ENCODE measurements at places on chromosomes 11 and 22.

GRCh38 chr11:69006816-69007215, 6.2 kb downstream of the MRGPRF start:
- no peak for DNase-seq

GRCh38 chr11:11251394-11251970, 101.6 kb downstream of the CSNK2A3 start:
- DNase-seq: no peak

- no peak for DNase-seq
These were observed 4.0 kb downstream of the JAM3 start for GRCh38 chr11:134072844-134073243.

- no peak for DNase-seq
These were observed 138.1 kb upstream of the ANO3 start for GRCh38 chr11:26193694-26194365.

GRCh38 chr11:112290493-112290850, 29.8 kb upstream of the PLET1 start:
- DNase-seq: no peak

GRCh38 chr11:117925198-117925925, 3.8 kb downstream of the TMPRSS13 start:
- DNase-seq: no peak

GRCh38 chr22:38850941-38851849, 7.4 kb upstream of the NPTXR start:
- DNase-seq: no peak

DNA sequence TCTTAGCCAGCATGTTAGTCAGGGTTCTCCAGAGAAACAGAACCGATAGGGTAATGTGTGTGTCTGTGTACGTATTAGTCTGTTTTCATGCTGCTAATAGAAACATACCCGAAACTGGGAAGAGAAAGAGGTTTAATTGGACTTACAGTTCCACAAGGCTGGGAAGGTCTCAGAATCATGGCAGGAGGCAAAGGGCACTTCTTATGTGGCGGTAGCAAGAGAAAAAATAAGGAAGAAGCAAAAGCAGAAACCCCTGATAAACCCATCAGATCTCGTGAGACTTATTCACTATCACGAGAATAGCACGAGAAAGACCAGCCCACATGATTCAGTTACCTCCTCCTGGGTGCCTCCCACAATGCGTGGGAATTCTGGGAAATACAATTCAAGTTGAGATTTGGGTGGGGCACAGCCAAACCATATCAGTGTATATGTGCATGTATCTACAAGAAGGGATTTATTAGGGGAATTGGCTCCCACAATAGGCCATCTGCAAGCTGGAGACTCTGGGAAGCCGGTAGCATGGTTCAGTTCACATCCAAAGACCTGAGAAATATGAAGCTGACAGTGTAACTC, 173.7 kb upstream of the NECTIN1 start:
- DNase-seq: no peak

DNA sequence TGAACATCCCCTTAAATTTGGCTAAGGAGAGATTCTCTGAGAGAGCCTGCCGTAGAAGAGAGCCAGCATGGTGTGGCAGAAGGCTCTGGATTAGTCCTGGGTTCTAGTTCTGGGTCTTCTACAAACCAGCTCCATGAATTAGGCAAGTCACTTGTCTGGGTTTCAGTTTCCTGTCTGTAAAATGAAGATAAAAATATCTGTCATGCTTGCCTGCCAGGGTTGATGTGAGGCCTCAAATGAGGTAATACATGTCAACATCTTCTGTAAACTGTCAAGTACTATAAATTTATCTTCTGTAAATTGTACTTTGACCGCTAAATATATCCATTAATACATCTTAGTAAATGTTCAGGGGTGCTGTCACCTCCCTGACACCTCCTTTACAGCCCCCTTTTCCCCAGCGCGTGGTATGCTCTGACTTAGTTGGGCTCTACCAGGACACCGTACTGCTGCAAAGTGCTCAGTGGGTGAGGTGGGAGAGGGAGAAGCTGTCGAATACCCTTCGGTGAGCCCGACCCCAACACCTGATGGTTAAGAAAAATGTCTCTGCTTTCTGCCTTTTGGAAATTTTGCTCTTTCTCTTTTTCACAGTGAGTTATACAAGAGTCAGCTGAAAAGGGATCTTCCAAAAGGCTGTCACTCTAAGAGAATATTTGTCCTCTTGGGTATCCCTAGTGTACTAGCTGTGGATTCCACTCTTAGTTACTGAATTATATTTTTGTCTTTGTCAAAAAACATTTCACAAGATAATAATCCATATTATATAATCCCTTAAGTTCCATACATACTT, 15.0 kb downstream of the RBX1 start:
- DNase-seq: no peak

DNA sequence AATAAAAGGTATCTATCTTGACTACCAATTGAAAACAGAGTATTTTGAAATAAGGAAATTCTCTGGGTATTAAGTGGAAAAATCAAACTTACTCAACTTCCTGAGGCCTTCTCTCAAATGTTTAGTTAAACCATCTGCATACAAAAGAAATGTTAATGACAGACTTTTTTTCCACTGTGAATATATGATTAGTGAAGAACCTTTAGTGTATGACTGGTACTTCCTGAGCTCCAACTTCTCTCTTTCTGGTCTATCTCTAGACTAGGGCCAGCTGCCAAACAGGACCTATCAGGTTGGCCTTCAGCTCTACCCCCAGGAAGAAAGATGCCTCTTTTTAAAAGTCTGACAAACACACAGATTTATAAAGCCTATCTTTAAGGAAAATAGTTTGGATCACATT, 68.8 kb upstream of the SCUBE2 start:
- DNase-seq: no peak

- DNase-seq: no peak
These were observed 27.0 kb downstream of the MPPED1 start for GRCh38 chr22:43438666-43439347.

GRCh38 chr11:35711924-35712323, 49.3 kb downstream of the TRIM44 start:
- no peak for DNase-seq

GRCh38 chr22:41676134-41676533, 12.5 kb downstream of the SNU13 start:
- DNase-seq: no peak

- no peak for DNase-seq
These were observed 252.9 kb downstream of the ETS1 start for GRCh38 chr11:128334311-128335044.

DNA sequence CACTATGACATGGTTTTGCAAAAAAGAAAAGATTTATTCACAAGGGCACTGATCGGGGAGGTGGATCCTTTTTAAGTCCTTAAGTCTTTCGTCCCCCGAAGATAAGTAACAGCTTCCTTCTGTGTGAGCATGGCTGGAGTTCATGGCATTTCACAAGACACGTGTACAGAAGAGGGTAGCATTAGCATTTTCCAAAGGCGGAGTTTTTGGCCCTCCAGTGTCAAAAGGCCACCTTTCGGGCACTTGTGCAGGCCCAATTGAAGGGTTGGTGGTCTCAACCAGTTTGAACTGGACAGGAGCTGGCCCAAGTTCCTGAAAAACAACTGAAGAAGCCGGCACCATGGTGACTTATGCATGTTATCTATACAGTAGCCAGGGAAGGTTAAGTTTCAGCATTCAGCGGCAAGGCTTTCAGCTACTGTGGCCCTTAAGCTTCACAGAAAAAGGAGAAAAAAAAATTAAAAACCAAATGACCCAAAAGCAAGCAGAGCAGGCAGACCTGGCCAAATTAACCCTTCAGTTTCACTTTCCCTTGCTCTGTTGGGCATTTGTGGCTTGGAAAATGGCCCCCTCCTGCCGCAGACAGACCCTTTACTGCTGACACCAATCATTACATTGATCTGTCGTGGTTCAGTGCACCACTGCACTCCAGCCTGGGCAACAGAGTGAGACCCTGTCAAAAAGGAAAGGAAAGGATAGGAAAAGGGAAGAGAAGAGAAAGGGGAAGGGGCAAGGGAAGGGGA, 18.7 kb downstream of the ZNF74 start:
- no peak for DNase-seq

GRCh38 chr11:75954039-75954438, 139.0 kb downstream of the UVRAG start:
- no peak for DNase-seq

Measured in CD4-positive, alpha-beta T cell (primary cell).